ENCODE measurements at places on chromosomes 1 and 21. TPM values are rescaled to one million over a fixed set of nuclear protein-coding genes. Genes with fewer than 3 reads are reported as not detected.

- peak; percentile 38 for DNase-seq
Measured at GRCh38 chr1:244350027-244350426, 101.7 kb downstream of the ADSS2 start.

DNA sequence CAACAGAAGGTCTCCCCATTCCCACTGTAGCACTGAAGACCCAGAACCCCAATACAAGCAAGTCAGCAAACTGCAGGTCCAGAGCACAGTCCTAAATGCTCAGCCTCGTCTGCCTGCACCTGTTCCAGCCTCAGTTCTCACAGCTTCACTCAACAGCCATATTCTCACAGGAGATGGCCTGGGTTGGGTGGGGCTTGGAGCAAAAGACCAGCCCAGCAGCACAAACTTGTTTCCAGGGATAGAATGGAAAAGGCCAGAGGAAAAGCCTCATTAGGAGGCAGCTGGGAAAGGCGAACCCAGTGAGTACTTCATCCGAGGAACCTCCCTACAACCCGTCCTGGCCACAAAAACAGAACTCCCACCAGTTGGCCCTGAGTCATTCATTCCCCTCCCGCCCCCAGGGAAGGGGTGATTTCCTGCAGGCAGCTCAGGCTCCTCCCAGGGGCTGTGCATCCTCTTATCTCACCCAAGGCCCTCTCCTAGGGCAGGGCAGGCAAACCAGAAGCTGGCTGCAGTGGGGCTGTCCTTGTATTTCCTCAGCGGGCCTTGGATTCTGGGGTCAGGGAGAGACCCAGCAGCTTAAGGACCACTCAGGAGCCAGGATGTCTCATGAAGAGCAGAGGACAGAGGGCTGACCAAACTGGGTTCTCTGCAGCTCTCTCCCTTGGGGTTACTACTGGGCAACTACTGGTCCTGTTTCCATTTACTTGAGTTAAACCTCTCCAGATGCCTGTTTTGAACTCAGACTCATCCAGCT, 7.4 kb upstream of the MPL start:
- no peak for DNase-seq

DNA sequence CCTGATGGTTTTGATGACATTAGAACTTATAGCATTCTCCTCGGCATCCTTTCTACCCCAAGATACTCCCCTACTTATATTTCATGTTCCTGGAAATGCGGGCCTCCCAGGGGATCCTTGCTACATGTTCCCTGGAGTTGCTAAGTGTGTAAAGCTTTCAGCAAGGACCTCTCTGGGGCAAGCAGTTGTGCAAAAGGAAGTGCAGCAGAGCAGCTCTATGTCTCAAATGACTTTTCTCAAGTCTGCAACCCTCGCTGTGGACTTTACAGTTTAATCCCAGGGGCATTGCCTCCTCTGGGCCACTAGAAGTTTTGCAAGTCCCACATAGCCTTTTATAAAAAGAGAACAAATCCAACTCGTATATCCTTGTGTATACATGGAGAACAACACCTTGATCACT, 20.8 kb upstream of the MNDA start:
- DNase-seq = no peak

GRCh38 chr1:168824418-168825065, 95.5 kb upstream of the DPT start:
- no peak for DNase-seq

- DNase-seq = no peak
Measured at GRCh38 chr1:89581859-89582258, 51.1 kb upstream of the LRRC8C start.

DNA sequence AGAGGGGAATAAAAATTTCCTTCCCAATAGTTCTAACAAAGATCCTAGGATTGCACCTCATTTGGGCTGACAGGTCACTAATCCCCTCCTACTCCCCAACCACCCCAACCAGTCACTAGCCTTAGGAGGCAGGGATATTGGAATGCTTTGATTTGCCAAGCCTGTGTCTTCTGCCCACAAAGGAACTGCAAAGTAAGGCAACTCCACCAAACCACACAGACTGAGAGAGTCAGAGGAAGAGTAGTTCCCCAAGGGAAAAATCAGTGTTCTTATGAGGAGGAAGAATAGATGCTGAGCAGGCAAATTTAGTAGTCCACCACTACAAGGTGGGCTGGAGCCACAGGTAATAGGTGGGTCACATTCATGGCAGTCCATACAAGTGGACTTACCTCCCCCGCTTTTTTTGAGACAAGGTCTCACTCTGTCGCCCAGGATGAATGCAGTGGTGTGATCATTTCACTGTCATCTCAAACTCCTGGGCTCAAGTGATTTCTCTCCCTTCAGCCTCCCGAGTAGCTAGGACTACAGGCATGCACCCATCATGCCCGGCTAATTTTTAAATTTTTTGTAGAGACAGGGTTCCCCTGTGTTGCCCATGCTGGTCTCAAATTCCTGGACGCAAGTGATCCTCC, 3.7 kb upstream of the TMEM39B start:
- no peak for DNase-seq

DNA sequence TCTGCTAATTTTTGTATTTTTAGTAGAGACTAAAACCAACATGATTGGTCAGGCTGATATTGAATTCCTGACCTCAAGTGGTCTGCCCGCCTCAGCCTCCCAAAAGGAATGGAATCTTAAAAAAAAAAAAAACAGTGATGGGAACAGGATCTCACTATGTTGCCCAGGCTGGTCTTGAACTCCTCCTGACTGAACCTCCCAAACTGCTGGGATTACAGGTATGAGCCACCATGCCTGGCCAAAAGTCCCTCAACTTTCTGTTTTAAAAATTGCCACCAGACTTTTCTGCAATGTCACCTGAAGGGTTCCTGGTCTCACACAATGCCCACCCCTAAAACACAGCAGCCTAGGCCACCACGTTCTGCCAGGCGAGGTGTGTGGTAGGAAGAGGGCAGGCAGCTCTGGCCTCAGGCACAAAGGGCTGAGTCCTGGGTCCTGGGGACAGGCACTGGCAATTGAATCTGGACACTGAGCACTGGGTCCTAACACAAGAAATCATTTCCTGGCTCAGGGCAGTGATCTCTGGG, 21.2 kb upstream of the THRAP3 start:
- DNase-seq = no peak

- DNase-seq = no peak
Measured at GRCh38 chr1:42145764-42146625, 7.2 kb upstream of the GUCA2B start.

- no peak for DNase-seq
Measured at GRCh38 chr1:48047116-48047515, 49.9 kb upstream of the TRABD2B start.

DNA sequence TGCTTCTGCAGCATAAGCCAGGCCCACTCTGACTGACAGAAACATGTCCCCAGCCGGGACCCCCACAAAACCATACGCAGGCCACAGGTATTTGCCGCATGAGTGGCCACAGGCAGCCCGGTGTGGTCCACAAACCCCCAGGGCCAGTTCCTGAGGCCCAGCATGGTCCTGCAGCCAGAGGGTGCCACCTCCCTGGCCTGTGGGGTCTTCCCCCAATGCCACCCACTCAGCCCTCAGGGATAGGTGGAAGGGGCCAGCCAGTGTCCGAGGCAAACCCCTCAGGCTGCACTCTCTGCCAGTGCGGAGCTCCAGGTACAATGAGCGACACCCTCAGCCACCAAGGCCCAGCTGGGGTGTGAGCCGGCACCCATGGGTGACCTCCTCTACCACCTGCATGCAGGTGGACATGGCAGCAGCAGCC, 43.5 kb downstream of the UBE2G2 start:
- DNase-seq = no peak

- DNase-seq = no peak
Measured at GRCh38 chr1:235996048-235996785, 68.7 kb downstream of the NID1 start.

DNA sequence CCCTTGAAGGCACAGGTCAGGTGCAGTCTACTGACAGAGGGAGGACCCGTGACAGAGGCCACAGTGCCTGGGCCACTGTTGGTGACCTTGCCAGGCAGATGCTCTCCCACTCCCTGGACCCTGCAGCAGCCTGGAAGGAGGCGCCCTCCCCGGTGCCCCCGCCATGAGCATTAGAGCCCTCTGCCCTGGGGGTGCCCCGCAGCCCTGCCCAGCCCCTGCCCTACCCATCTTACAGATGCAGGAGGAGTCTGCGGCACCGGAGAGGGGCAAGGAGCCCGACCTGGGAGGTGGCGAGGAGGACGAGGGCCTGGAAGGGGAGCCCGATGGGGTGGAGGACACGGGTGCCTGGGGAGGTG, 9.7 kb upstream of the SMIM1 start:
- DNase-seq = no peak

GRCh38 chr1:162016631-162017030, 7.0 kb downstream of the OLFML2B start:
- no peak for DNase-seq

DNA sequence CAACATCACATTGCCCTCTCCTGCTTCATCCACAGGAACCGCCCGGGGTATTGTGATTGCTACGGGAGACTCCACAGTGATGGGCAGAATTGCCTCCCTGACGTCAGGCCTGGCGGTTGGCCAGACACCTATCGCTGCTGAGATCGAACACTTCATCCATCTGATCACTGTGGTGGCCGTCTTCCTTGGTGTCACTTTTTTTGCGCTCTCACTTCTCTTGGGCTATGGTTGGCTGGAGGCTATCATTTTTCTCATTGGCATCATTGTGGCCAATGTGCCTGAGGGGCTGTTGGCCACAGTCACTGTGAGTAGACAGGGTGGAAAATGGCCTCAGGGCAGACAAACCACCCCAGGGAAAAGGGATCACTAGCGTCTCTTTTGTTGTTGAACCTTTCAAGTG, 12.7 kb downstream of the ATP1A4 start:
- DNase-seq = no peak

DNA sequence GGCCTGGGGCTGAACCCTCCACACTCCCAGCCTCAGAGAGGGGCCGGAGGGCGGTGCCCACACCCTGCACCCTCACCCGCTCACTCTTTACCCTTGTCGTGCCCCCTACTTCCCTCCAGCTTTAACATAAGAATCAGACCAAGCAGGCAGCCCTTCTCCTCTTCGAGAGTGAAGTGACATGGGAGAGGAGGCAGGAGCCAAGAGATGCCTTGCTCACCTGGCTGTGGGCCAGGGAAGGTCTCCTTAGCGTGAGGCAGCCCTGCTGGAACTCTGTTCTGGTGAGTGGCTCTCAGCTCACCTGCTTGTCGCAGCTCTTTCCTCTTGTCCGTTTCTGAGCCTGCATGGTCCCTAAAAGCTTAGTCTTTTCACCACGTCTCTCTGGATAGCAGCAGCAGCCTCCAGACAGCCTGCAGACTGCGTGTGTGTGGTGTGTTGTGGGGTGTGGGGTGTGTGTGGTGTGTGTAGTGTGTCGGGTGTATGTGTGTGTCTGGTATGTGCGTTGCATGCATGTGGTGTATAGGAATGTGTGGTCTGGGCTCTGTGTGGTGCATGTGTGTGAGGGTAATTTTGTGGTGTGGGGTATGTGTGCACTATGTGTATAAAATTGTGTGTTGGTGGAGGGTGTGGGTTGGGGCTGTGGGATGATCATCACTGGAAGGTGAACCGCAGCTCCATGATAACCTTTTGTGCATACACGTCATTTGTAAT, 86.7 kb downstream of the CCDC185 start:
- no peak for DNase-seq

DNA sequence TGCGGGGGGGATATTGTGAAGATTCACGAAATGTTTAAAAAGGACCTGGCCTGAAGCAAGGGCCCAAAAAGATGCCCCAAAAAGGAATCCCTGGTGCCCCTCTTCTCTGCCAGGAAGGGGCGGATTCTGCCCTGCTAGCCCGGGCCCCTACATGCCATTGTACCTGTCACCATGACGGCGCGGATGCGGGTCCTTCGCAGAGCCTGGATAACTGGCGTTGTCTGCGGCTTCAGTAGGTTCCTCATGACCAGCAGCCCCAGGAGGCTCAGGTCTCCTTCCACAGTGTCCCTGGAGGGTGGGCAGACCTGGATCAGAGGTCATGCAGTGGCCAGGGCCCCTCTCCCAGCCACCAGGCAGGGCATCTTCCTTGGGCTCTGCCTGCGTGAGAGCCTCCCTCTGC, 11.2 kb upstream of the MFAP2 start:
- DNase-seq = no peak

- DNase-seq = no peak
Measured at GRCh38 chr1:201400212-201400851, 1.2 kb upstream of the LAD1 start.

- DNase-seq = no peak
Measured at GRCh38 chr1:22651941-22652856, 837 bp upstream of the C1QB start.

GRCh38 chr21:35467566-35467965, 418.5 kb upstream of the RUNX1 start:
- DNase-seq = no peak

DNA sequence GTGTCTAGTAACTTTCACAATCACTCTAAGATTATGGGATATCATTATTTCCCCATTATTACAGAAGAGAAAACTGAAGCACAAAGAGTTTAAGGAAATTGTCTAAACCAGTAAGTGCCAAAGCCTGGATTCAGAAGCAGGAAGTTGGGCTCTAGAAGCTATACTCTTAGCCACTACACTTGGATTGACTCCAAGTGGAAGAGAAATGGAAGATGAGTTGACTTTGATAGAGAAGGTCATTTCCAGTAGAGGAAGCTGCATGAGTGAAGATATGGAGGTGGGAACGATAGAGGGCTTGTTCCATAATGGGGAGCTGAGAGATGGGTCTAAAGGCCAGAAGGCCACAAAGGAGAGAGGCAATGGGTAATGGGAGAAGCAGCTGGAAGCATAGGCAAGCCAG, 11.7 kb upstream of the TDRD10 start:
- DNase-seq = no peak

- no peak for DNase-seq
Measured at GRCh38 chr1:205147191-205147835, 25.5 kb upstream of the RBBP5 start.

- no peak for DNase-seq
Measured at GRCh38 chr1:181313466-181313865, 169.9 kb upstream of the CACNA1E start.

DNA sequence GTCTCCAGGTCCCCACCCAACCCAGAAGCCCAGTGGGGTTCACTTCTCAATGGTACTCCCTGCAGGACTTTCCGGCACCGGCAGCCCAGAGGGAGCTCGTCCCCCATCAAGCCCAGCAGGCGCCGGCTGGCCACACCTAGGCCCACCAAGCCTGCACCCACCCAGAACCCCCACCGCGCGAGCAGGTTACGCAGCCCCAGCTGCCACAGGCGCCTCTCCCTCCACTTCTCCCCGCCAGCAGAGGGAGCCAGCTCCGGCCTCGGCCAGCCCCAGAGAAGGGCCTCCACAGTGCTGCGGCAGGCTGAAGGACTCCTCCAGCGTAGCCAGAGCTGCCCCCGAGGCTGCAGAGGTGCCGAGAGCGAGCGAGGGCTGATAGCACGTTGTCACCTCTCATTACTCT, 722.3 kb downstream of the PLA2G4A start:
- no peak for DNase-seq

DNA sequence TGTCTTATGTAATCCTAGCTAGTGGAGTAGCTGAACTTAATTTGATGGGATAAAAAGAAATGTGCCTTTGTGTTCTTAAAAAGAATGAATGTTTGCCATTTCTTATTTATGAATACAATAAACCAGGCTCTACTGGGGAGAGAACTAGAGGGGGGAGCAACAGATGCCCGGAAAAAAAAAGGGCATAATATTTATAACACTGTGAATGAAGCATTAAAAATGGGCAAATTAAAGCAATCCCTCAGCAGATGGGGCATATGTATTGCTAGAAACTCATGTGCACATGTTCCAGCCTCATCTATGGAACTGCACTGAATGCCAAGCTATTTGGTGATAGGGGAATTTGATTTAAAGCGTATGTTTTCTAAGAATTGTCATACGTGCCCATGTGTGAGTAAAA, 42.3 kb upstream of the KCNJ6 start:
- no peak for DNase-seq

KIRREL1 gene
- not detected for total RNA-seq

CYP4A22 gene
- total RNA-seq = not detected

MRPS14 gene
- 29.4 TPM for total RNA-seq

RBM11 gene
- 3.0 TPM for total RNA-seq

FAM177B gene
- total RNA-seq = 19.9 TPM

AMY1C gene
- total RNA-seq = not detected

All from B cell (primary cell).